ENCODE measurements at places on chromosomes 13 and 19.

DNA sequence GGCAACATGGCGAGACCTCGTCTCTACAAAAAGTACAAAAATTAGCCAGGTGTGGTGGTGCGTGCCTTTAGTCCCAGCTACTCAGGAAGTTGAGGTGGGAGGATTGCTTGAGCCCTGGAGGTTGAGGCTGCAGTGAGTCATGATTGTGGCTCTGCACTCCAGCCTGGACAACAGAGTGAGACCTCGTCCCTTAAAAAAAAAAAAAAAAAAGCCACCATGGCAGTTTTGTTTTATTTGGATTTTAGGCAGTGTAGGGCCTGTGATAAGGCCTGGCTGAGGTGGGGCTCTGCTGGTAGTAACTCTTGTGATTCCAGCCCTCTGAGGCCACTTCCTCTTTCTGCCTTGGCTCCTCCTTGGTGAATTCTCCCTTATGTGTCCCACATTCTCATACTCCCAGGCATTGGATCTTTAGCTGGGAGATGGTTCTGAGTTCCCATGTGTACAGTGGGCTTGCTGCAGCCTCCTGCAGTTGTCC is 39.2 kb downstream of the GATAD2A start:
- peak; percentile 12 for ATAC-seq

DNA sequence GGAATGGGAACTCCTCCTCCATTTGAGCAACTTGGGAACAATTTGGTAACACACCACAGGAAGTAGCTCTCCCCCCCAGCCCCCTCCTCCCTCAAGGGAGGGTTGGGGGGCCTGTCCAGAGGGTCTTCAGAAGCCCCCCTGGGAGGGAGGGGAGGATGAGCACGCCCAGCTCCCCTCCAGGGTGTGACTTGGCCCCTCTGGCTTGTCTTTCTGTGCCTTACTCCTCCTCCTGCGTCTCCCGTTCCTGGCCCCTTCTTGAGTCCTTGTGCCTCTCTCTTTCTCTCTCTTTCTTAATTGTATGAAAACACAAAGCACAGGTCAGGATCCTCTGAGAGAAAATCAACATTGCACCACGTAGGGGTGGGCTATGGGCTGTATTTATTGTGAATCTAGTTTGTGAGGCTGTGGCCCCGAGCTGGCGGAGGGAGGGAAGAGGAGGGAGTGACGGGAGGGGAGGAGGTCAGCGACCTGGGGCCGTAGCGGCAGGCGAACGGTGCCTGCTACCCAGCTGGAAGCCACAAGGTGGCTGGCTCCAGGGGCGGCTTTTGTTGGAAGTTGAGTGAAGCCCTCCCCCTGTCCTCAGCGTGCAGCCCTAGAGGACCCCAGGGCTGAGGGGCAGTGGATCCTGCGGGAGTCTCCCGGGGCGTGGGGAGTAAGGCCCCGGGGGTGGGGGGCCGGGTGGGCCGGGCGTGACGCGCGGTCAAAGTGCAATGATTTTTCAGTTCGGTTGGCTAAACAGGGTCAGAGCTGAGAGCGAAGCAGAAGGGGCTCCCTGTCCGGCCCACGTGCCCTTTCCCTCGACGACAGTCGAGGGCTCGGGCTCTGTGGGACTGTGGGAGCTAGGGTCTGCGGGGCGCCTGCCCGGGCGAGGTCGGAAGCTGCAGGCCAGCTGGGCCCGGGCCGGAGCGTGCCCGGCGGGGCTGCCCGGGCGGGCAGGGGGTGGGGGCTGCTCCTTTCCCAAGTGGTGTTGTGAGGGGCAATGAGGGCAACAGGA is 6.4 kb downstream of the LYL1 start:
- no peak for ATAC-seq

DNA sequence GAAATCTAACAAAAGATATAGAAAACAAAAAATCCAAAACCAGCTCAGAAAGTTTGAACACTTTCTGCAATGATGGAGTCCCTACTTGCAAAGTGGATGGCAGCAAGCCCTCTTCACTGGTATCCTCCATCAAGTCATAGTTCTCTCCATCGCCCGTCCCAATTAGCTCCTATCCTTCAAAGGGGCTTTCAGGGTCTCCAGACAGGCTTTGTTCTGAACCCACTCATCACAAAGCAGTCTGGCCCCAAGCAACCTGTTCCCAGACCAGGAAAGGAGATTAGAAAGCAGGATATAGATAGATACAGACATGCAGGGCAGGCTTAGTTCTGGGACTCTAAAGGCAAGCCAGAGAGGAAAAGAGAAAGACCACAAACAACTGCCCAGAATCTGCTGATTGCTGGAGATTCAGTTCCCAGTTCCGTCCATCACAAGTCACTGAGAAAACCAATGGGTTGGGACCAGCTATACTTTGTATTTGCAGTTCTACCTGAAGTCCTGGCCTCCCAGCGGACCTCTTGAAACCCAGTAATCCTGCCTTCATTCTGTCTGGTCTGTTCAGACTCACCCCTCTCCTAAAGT is 47.2 kb upstream of the EPHX3 start:
- ATAC-seq = no peak

DNA sequence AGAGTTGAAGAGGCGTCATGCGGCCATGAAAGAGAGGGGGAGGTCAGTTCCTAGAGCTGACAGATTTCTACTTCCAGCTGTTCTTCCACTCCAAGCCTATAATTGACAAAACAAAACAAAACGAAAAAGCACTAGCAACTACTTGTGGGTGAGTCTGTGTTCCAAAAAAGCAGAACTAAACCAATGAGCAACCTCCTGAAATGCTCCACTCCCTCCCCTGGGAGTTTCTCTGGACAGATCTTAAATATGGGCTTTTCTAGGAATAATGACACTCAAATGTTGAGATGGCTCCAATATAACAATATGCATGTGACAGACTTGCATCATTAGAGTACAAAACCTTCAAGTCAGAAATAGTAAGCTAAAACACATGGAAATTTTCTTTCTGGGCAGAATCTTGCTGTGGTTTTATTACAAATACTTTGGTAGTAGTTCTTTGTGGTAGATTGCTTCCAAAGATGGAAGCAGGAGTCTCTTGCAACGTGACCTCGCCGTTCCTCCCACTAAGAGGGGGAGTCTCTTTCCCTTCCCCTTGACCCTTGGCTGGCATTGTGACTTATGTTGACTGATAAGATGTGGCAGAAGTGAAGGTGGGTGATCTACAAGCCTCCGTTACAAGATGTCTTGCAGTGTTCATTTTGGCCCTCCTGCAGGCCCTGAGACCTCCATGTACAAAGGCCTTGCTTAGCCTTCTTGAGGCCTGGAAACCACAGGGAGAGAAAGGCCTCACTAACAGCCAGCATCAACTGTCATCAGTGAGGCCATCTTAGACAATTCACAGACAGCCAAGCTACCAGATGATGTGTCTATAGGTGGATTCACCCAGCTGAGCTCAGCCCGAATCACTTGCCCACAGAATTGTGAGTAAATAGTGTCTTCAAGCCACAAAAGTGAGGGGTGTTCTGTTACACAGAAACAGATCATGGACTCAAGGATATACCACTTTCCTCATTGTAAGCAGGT is 173.1 kb upstream of the RFC3 start:
- ATAC-seq = peak; percentile 64

GRCh38 chr19:14476673-14477401 is 1.7 kb upstream of the PTGER1 start:
- ATAC-seq = no peak

DNA sequence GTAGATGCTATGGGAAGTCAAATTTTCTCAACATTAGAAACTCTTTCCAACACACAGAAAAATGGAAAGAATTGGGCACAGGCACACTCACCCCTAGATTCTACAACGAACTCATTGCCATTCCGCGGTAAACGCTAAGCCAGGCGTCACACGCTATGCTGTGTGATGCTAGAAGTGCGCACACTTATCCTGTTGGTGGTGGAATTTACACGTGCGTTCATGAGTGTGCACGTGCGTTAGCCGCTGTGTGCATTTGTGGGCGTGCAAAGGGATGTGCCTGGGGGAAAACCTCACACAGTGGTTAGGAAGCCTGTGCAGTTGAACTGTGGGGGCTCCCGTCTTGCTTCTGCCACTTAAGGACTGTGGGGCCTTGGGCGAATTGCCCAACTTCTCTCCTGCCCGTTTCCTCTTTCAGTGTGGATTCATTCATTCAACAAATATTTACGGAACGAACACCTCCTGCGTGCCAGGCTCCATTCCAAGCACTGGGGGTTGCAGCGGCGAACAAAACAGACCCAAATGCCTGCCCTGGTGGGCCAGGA is 7.7 kb downstream of the NFILZ start:
- ATAC-seq = no peak

- no peak for ATAC-seq
Observed at GRCh38 chr19:6706633-6706958, 13.9 kb downstream of the C3 start.

DNA sequence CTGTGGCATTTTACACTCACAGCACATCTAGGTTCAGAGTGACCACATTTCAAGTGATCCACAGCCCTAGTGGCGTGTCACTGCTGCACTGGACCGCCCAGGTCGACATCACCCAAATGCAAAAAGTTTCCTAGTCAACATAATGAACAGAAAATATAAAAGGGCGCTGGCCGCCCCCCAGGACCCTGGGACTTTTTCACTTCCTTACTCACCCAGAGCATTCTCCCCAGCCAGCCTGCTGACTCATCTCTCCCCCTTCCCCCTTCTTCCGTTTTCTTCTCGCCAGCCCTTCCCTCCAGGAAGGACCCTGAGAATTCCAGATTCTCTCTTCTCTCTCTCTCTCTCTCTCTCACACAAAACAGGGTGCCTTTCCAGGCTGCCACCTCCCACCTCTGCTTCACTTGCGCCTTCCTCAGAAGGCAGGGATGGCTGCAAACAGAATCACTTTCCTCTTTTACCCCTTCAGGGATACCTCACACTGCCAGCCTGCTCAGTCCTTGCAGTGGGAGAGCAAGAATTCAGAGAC is 21.0 kb upstream of the GRWD1 start:
- no peak for ATAC-seq

DNA sequence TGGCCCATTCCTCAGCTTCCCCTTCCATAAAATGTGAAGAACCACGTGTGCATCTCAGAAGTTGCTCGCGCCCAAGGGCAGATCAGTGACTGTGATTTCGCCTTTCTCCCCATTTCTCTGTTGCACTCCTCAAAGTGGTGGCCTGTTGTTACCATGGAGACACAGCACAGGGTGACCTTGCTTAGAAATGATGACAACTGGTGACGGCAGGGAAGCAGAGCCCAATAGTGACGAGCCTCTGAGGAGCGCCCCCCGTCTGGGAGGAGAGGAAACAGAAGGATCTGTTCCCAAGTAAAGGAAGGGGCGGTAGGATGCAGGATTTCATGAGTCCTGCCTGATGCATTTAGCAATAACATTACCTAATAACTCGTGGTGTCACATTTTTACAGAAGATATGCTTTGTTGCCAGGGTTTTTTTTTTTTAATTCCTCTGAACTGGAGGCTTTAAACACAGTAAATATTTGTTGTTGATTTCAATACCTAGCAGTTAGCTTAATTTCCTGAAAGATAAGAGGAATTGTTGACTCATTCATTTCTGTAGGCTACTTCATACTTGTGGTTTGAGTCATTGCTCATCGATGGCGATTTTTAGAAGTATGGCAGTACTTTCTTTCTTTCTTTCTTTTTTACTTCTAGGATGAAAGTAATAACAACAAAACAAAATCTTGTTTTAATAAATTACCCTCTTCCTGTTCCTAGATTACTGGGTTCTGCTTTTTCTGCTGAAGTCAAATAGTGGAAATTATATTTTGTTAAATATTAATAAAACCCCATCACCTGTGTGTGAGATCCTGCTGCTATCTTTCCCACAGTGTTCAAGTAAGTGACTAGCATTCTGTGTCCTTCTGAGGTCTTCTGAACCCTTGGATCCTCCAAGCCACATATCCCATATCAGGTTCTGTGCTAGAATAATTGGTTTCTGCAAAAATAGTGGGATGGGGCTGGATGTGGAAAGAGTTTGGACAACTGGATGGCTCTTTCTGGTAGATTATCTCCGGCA is 36.0 kb downstream of the MBNL2 start:
- peak; percentile 74 for ATAC-seq

GRCh38 chr13:23621316-23621645 is 51.1 kb downstream of the TNFRSF19 start:
- peak; percentile 82 for ATAC-seq

DNA sequence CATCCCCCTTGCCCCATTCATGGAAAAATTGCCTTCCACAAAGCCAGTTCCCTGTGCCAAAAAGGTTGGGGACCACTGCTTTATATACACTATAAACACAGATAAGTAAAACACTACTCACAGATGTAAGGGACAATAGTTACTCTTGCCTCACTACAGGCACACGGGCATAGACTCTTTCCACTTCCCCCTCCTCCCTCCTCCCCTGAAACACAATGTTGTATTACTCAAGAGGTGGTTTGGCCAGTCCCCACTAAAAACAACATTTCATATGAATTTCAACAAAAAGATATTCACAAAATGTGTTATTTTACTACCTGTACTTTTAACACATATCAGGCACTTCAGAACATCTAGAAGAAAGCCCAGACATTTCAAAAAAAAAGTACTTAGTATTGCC is 45.1 kb downstream of the EPSTI1 start:
- ATAC-seq = no peak

DNA sequence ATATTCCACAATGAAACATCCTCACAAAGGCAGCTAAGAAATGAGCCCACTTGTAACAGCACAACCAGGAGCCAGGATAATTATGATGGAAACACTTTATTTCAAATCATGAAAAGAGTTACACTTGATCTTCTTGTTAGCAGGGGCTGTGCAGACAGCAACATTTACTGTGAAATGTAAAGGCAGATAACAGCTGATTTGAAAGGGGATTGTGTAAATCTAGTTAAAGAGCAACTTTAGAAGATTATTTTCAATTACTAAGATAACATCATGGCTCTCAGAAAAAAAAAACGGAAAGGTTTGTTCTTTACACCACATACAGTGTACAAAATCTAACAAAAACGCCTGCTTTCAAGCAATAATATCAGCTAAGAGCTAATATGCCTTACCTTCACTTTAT is 22.4 kb downstream of the ENOX1 start:
- no peak for ATAC-seq

DNA sequence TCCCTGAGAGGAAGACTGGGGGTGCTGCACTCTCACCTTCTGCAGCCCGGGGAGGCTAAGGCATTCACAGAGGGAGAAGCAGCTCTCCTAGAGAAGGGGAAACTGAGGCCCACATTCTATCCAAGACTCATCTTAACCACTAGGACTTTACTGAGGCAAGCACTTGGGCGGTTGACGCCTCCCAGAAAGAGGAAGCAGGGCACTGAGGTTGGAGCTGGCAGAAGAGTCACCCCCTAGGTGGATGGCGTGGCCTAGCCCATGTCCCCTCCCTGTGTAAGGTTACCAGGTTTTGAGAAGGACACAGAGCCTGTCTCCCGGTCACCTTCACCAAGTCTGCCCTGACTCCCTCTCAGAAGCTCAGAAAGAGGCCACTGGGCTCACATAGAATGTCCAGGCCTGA is 2.7 kb downstream of the S1PR2 start:
- no peak for ATAC-seq

GRCh38 chr19:56671613-56671994 is at the start of gene ZNF835:
Gene ZNF835 (minus strand): TSS chr19:56671757. CDS start chr19:56665198, 6,559 bp downstream.
- peak; percentile 87 for ATAC-seq

- no peak for ATAC-seq
Observed at GRCh38 chr19:33804021-33804799, 7.5 kb downstream of the KCTD15 start.

GRCh38 chr13:90118467-90119071 is 1228.9 kb upstream of the MIR17HG start:
- ATAC-seq = no peak

GRCh38 chr13:30759748-30760147 is 24.4 kb downstream of the ALOX5AP start:
- ATAC-seq = no peak
